Forelimb muscle (tissue), 1 donor: ENCODE measurements at places on chromosomes 1 and 21. TPM values are rescaled to one million over a fixed set of nuclear protein-coding genes. Genes with fewer than 3 reads are reported as not detected.

- DNase-seq = no peak
These were observed 195.2 kb upstream of the JUN start for GRCh38 chr1:58979086-58979485.

DNA sequence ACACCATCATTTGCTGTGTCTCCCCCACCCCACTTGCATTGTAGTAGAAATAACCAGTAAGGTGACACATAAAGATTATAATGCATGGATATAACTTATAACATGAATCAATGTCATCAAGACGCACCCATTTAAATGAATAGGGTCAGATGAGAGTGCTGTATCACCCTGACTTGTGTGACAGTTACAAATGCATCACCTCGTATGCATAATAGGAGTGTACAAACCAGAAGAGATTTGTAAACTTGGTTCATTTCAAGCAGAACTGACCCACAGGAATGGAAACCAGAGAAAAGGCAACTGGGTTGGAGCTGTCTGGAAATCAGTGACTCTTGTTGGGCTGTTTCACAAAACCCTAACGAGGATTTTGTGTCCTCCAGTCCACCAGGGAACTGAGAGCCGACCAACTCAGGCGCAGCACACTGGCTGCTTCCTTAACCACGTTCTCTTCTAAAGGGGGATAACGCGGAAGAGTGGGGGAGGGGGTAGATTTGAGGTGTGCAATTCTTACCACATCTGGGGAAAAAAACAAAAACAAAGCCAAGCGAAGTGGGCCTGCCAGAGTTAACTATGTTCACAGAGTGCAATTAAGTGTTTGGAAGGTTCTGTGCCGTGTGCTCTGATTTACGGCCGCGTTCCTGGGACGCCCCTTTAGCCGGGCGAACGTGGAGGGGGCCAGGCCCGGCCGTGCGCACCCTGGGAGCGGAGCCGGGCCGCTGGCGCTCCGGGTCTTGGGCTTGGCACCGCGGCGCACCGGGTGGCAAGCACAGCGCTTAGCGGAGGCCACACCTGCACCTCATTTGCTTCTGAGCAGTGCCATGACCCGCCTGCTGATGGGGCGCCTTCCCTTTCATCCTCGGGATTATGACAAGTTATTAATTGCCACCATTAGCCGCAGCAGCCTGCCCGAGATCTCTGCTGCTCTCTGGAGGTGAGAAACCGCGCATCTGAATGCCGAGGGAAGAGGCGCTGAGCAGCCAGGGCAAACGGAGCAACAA, 248.8 kb upstream of the FOXD3 start:
- no peak for DNase-seq

- no peak for DNase-seq
These were observed 9.1 kb downstream of the ADGRL2 start for GRCh38 chr1:81809808-81810207.

GRCh38 chr1:27348861-27349783, 7.3 kb downstream of the SYTL1 start:
- no peak for DNase-seq

GRCh38 chr1:28601696-28602095, 9.6 kb downstream of the RAB42 start:
- no peak for DNase-seq

- DNase-seq = no peak
These were observed 31.3 kb downstream of the CA6 start for GRCh38 chr1:8976896-8977450.

GRCh38 chr1:117607471-117607870, 1.6 kb downstream of the TENT5C start:
- no peak for DNase-seq

- DNase-seq = no peak
These were observed 18.1 kb downstream of the VASH2 start for GRCh38 chr1:212968368-212968863.

DNA sequence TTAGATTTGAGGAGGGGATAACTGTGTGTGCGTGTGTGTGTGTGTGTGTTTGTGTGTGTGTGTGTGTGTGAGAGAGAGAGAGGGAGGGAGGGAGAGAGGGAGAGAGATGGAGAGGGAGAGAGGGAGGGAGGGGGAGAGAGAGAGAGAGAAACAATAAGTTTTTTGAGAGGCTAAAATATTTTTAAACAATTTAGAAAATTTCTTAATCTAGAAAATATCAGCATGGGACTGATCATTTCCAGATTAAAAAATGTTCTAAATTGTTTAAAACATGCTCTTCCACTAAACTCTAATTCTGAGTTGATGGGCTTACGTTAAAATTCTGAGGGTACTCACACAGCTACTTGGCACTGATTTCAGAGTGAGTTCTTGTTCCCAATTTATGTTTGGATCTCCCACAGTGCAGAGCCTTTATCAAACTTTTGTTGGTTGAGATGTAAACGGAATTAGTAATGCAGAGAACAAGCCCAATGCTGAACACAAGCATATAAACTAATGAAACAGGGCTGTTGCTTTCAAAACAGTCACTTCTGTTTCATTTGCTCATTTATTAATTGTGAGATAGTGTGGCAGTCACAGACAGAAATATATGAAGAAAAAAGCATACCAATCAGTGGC, 73.4 kb upstream of the RGS2 start:
- no peak for DNase-seq

DNA sequence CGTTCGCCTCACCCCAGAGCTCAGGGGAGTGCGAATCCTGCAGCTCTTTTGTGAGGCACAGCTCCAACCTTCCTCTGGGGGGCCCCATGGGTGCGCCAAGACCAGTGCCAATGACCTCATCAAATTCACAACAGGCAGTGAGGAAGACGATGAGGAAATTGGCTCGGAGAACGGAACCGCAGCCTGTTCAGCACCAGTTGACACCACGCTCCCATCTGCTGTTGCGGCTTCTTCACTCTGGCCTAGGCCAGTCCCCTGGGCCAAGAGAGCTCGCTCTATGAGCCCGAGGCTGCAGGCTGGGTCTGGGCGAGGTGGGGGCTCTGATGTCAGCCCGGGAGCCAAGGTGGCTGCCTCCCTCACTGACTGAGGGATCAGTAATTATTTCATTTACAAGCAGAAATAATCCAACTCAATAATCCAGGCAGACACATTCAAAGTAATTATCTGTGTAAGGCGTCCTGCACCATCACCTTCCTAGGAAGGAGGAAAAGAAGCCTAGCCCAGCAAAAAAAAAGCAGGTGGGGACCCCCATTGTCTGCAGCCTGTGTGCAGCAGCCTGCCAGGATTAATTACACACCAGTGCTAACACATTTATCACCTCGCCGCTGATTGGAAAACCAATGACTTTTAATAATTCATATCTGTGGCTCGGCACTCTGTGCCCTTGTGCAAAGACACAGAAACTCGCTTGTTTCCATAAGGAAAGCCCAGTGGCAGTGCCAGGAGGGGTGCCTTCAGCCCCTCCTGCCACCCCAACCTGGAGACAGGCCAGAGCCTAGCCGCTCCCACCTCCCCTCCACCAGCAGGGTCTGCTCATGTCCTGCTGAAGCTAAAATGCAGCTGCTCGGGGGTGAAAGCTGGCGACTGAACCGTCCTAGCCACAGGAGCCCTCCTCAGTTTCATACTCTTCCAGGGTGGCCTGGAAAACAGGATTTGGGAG, 1.9 kb downstream of the PLEKHA6 start:
- no peak for DNase-seq

- no peak for DNase-seq
These were observed 30.1 kb downstream of the PDE9A start for GRCh38 chr21:42683371-42684108.

DNA sequence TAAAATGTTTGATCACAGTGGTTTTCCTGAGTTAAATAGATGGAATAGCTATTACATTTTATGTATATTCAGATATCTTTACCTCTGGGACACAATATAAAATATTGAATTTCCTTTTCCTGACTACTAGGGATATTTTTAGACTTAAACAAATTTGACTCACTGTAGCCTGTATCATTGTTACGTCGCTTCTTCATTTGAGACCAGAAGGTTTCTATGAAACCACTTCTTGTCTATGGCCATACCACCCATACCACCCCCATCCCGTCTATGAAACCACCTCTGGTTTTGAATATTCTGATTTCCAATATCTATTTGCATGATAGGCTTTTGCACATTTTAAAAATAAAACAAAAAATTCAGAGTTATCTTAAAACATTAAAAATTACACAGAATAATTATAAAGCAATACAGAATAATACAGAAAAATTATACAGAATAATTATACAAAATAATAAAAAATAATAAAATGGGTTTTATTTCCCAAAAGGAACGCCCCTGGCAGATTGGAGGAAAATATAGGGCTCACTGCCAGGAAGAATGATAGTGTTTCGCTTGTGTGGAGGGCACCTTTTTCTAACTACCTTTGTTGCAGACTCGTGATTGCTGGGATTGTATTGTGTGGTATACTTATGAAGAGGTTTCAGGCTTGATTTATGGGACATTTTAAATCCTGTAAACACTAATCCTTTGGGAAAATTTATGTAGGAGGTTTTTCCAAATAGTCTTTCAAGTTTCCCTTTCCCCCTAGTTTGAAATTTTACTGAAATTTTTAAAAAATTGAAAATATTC, 4.7 kb downstream of the SPEN start:
- DNase-seq = no peak

- DNase-seq = peak; percentile 35
These were observed 99.1 kb downstream of the BEND5 start for GRCh38 chr1:48677306-48678287.

DNA sequence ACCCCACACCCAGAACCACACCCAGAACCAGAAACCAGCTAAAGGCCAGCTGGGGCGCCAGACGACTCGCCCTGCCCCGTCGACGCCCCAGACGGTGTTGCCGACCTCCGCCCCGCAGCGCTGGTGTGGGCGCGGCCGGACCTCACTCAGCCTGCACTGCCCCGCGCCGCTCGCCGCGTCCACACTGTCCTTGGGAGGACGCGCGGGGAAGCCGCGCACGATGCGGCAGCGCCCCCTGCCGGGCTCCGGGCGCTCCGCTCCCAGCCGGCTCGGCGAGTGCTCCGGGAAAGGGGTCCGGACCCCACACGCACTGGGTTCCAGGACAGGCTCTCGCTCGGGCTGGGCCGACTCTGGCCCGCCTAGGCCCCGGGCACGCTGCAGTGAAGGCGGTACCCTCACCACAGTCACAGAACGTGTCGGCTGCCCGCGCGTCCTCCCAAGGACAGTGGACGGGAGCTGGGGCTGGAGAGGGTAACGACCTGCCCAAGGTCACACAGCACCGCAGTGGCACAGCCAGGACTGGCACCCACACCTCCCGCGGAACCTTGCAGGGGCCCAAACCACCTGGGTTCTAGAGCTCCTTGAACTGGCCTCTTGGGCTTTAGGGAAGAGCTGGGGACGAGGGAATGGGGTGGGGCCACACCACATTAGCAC, 90.2 kb downstream of the DMRTA2 start:
- peak; percentile 13 for DNase-seq

DNA sequence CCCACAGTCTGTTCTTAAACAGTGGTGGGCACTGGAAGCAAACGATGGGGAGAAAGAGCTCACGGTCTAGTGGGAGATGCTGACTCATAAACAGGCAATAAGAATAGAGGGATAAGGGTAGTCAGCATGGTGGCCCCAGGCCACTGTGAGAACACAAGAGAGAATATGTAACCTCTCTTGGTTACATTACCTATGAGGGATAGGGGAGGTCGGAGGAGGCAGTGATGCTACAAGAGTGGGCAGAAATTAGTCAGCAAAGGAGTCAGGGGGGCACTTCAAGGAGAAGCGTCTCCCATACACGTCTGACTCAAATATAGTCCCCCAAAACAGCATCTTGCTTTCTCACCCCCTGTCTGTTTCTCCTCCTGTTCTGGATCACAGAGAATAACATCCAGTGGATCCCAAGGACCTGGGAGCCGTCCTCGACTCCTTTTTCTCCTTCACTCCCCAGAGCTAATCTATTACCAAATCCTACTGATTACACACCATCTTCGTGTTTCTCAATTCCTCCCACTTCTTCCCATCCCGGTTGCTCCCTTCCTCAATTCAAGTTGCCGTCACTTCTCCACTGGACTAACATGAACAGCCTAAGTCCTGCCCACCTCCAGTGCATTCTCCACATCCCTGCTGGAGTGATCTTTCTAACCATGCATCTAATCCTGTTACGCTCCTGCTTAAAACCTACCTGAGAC, 2.1 kb downstream of the SLAMF8 start:
- DNase-seq = no peak

DNA sequence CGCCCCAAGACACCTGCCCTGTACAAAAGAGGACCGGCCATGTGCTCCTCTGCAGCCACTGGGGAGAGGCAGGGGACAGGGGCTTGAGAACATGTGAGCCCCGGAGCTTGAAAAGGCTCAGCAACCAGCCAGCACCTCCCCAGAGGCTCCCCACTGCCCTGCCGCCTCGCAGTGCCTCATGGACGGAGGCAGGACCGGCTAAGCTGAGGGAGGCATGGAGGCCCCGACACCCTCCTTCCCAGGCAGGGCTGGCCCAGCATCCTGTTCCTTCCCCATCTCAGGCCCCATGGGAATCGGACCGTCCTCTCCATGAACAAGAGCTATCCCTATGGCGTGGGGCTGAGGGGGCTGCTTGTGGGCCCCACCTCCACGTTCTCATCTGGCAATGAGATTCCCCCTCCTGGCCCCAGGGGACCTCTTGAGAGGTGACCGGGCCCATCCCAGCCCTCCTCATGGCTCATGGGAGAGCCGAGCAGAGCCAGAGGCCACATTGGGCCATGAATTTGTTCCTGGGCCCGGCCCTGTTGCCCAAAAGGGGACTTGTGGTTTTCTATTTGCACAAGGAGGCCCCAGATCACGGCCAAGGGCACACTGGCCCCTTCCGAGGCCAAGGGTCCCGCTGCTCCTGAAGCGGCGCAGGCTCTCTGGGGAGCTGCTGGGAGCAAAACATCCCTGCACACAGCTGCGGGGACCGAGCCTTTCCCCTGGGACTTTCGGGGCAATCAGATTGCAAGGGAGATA, 65.2 kb upstream of the ARHGEF16 start:
- DNase-seq = no peak

DNA sequence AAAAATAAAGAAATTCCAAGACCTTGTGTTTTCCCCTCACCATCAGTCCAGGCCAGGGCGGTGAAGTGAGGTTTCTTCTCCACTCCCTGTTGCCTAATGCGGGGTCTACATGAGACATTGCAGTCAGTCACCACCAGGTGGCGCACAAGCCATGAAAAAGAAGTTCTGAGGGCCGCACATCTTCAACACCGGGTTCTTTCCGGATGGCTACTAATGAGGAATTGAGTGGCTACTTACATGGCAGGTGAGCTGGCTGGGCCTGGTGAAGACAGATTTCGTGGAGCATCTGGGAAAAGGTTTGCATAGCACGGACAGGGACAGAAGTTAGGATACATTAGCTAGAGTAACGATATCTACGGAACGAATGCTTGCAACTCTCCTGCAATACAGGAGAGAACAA, 15.8 kb upstream of the S100A11 start:
- no peak for DNase-seq

MROH9 gene
- polyA plus RNA-seq = not detected

OR2M3 gene
- 0.01 TPM for polyA plus RNA-seq

PLPPR4 gene
- 6.9 TPM for polyA plus RNA-seq
